Activated CD8-positive, alpha-beta memory T cell treated with anti-CD3 and anti-CD28 coated beads, Interleukin-2, amount 50 U/mL, for 4 hours (primary cell): ENCODE measurements at places on chromosomes 2 and 18.

- DNase-seq: no peak
Observed at GRCh38 chr2:113213061-113213930, 39.5 kb downstream of the PSD4 start.

DNA sequence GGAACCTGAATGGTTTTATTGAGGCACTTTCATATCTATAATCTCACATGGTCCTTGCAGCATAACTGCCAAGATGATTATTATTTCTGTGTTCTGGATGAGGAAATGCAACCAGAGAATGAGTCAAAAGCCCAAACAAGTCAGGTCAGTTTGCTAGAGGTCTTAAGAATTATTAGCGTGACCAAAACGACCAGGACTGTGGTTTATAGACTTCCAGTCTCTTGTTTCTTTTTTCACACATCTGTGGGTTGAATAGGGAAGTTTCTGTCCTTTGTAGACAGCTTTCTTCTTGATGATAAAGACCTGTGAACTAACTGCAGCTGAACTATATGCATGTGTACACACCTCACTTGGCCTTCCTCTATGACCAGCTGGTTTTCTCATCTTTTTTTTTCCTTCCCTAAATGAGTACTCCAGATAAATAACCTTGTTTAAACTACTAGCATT is 13.9 kb downstream of the ADAM23 start:
- no peak for DNase-seq

DNA sequence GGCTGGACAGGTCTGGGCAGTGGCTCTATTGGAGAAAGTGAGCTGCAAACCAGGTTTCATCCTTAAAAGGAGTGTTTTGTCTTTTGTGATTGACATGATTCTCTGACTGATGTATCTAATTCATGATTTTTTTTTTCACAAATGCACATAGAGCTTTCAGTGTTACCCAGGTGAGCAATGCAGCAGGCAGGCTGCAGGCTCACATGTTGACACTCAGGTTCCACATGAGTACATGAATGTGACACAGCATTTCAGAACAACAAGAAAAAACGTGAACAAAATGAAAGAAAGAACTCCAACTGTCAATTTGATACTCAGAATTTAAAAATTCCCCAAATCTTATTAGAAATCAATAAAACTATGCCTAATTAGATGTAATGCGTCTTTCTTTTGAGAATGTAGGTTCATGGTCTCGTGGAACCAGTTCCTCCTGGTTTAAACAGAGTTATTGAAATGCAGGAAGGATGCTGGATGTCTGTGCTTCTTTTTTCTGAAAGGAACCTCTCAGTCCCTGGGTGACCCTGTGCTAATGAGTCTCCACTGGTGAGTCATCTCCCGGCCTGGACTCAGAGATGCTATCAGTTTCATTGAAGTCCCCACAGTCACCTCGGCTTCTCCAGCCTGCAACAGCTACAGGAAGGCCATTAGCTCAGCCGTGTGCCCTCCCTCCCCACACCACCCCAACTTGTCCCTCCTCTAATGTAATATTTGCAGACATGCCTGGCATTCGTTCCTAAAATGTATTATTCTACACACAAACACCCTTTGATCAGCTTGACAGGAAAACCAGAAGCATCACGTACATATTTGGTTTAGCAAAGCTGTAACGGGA is 430.4 kb downstream of the LPIN1 start:
- no peak for DNase-seq

DNA sequence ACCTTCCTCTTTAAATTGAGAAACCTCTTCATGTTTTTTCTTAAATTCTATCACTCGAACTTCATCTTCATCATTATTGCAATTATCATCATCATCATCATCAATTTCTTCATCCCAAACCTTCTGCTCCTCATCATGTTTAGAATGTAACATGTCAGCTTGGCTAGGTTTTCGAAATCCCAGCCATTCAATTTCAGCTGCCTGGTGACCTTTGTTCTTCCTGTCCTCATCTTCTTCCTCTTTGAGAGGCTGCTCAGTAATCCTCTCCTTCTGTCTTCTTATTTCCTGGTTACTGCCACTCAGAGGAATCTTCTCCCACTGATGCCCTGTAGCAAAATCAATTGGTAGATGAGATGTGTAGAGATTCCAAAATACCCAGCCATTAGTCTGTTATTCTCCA is 4.2 kb downstream of the ERMN start:
- DNase-seq: no peak

GRCh38 chr2:10478298-10478625 is 30.1 kb upstream of the ODC1 start:
- no peak for DNase-seq

DNA sequence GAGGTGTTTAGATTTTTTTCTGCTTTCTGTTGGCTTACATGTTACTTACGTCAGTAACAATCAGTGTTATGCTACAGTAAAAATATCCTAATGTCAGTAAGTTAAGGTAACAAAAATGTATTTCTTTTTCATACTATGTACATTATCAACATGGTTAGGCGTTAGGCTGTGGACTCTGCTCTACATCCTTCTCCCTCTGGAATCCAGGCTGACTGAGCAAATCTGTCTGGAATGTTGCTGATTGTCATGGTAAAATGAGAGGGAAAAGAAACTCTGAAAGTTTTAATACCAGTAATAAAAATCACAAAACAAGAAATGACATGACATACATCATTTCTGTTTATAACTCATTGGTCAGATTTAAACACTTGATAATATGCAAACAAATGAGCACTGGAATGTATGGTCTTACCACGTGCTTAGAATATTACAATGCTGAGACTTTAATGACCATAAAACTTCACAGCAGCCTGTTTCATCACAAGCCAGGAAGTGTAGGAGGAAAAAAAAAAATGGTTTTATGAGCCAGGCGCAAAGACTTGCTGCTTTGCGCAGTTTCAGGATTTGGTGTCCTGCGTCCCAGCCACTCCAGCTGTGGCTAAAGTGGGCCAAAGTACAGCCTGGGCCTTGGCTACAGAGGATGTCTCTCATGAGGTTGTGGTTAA is 252.4 kb downstream of the FSIP2 start:
- no peak for DNase-seq

GRCh38 chr2:119253114-119253702 is 29.6 kb downstream of the STEAP3 start:
- no peak for DNase-seq

DNA sequence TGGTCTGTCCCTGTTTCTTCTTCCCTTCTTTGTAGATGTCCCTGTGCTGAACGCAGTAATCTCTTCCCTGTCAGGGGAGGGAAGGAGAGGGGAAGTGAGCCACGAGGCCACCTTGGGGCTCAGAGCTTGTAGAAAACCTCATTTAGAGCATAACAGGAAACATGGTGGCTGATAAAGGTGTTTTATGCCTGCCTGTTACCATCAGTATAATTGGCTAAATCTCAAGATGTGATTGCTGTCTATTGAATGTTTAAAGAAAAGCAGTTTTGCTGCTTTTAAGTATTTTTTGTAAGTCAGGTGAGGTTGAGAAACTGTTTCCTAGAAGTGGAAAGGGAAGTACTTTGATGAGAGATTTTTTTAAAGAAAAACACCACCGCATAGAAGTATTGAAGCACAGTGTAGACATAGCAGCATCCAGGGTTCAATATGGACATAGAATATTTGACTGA is 59.7 kb upstream of the PDK1 start:
- DNase-seq: no peak

DNA sequence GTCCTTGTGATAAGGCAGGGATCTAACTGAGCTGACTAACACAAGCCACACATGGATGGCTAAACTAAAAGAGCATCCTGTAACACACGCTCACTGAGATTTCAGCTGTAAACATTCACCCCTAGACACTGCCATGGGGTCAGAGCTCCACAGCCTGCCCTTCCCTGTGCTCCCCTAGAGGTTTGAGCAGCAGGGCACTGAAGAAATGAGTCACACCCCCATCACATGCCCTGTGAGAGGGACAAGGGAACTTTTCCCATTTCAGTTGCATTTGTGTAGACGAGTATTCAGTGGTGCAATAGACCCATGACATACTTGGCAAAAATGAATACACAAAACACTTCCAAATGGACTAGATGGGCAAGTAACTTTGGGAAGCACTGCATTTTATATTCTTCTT is 402.4 kb upstream of the LRRTM1 start:
- DNase-seq: no peak

GRCh38 chr2:19717446-19717845 is 184.3 kb downstream of the TTC32 start:
- no peak for DNase-seq

GRCh38 chr18:77894060-77894459 is 644.4 kb downstream of the GALR1 start:
- DNase-seq: no peak

- no peak for DNase-seq
Observed at GRCh38 chr2:158999458-158999857, 31.0 kb downstream of the TANC1 start.

DNA sequence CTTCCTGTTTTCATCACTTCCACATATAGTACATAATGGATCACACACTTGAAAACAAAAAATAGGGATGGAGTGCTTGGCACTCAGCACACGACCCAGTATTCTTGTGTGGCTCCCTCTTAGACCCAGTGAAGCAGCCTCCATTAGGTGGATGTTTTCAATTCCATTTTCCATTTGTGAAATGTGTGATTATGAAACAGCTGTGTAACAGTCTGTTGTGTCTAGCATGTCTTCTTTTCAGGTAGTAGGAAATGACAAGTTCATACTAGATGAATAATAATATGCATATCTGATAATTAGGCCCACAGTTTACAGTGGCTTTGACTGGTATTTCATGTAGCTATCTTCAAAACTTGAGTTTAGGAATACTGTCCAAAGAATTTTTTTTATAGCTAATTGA is 35.5 kb downstream of the EML6 start:
- no peak for DNase-seq

DNA sequence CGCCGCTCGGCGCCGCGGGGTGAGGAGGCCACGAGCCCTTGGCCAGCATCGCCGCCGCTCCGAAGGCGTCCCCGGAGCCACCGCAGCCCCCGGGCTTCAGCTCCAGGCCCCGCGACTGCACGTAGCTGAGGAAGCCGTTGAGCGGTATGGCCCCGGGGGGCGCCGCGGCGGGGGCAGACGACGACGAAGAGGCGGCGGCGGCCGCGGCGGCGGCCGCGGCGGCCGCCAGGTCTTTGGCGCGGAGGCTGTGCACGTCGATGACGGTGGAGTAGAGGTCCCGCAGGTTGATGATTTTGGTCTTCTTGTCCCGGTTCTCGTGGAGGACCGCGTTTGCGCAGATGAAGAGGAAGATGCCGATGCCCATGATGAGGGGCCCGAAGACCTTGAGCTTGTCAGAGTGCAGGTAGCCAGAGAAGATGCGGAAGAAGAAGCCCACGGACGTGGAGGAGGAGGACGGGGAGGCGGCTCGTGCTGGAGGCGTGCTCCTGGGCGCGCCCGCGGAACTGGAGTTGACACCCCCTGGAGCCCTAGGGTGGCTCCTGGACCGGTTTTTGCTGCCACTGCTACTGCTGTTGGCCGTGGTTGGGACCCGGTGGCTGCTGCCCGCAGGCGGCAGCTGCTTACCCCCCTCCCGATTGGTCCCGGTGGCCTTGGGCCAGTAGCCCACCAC is 4.0 kb downstream of the TMEM200C start:
- DNase-seq: no peak

GRCh38 chr2:207045531-207045930 is 106.2 kb downstream of the CPO start:
- DNase-seq: no peak

- no peak for DNase-seq
Observed at GRCh38 chr2:134246154-134246874, 7.6 kb upstream of the MGAT5 start.

DNA sequence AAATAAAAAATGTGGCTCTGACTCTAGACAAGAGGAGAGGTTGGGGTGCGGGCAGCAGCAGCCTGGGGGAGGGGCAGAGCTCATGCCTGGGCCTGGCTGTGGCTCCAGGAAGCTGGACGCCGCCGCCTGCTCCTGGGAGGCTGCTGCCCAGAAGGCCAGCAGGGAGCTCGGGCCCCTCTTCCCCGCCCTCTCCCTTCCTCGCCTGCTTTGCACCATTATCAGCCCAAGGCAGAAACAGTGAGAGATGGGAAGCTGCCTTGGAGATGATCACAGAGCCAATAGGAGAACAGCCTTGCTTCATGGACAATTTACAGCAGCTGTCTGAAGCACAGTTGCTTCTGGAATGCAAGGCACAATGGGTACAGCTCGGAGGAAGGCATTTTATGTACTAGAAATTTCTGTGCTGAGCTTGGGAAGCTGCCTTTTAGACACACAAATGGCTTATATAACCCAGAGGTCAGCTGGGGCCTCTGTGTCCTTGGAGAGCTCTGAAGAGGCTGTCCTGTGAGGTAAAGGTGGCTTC is 55.3 kb upstream of the AFF3 start:
- DNase-seq: no peak

- DNase-seq: no peak
Observed at GRCh38 chr2:127627740-127628571, 18.0 kb upstream of the GPR17 start.

DNA sequence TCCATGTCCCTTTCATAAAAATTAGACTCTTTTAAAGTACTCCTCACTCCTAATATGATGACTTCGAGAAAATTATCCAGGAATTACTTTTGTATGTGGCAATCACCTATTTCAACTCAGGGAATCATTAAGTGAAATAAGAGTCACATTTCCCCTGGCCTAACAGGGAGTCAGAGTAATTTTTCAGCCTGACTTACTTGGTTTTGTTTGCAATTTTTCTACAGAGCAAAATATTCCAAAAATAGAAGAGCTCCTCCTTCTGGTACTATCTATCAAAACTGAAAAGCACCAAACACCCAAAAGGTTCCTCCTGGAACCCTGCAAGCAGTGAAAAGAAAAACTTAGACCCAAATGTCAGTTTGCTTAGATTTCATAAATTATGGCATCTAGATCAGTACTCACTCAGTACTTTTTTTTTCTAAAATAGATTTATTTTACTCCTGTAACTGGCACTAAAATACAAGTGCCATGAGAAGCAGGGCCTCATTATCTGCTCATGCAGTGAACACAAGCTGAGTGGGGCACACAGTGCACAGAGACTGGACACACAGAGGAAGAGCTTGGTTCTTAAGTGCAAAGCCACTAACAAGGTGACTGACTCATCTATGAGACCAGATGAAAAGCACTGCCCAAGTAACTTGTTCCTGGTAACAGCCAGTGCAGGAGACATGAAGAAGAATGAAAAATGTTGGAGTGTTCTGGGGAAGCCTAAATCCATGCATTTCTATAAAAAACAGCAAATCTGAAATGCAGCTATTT is 28.7 kb downstream of the ACAA2 start:
- DNase-seq: no peak

DNA sequence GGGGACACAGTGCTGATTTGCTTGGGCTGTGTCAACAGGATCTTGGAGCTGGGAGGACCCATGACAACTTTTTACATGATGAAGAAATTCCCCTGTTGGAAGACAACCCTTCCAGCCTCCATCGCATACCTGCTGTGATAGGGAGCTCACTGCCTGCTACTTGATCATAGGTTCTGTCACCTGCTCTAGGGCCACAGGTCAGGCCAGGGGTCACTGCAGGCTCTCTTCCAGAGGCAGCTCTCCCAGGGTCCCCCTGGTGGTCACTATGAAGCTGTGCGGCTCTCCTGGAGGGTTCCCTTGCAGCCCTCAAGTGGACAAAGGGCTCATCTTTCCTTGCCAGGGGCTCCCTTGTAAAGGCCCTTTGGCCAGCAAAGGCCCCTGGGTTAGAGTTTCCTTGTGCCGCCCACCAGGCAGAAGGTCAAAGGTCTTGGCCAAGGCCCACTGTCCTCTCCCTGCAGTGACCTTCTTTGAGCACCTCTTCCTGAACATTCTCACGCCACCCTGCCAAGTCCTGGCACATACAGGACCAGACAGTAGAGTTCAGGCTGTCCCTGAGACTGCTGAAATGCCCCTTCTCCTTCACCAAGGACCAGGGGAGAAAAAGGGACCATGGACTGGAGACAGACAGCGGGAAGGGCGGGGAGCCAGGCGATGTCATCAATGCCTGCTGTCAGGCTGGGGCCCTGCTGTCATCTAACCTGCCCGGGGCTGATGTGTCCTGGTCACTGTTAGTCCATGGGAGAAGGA is 345.1 kb downstream of the DYSF start:
- DNase-seq: no peak
